ENCODE measurements at places on chromosomes 11 and 22.

DNA sequence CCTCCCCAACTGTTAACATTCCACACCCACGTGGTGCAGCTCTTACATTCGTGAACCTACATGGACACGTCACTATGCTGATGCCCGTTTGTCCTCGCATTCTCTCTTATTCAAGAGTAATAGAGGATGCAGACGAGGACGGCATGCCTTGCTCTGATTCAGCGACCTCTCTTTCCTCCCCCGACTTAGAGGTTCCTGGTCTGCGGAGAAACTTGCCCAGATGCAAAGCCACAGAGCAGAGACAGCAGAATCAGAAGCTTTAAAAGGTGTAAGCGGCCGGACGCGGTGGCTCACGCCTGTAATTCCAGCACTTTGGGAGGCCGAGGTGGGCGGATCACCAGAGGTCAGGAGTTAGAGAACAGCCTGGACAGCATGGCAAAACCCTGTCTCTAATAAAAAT is 288.0 kb downstream of the NTM start:
- no peak for DNase-seq

DNA sequence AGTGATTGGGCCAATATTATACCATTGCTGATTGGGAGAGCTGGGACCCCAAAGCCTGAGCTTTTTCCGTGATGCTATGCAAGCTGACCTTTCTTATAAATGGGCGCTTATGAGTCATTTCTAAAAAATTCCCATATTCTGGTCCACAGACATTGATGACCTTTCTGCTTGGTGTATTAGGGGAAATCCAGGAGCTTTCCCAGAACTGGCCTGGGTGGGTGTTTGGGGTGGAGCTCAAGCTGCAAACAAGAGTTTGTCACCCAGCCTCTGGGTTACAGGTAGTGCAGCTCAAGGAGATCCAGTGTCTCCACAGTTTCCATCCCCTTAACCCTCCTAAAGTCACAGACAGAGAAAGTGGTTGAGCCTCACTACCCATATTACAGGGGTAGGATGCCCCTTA is 67.7 kb downstream of the CCDC81 start:
- no peak for DNase-seq

DNA sequence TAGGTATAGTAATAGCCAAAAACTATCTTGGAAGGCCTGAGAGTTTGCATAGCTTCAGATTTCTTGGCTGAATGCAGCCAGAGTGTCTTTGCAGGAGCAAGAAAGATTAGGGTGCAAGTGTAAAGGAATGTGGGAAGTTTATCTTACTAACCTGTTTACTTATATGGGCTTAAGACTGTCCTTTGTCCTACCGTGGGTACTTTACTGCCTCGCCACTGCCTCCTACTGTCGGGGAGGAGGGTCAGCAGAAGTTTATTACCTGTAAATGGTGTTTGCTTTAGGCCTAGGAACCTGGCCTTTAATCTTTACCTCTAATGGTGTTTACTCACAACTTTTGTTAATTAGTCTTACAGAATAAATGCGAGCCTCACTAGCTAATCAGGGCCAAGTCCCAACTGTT is 633.8 kb downstream of the DLG2 start:
- no peak for DNase-seq

- peak; percentile 7 for DNase-seq
Measured at GRCh38 chr11:101439488-101439887, 144.3 kb downstream of the TRPC6 start.

GRCh38 chr11:90476442-90477007 is 253.7 kb upstream of the CHORDC1 start:
- DNase-seq, result peak; percentile 86

DNA sequence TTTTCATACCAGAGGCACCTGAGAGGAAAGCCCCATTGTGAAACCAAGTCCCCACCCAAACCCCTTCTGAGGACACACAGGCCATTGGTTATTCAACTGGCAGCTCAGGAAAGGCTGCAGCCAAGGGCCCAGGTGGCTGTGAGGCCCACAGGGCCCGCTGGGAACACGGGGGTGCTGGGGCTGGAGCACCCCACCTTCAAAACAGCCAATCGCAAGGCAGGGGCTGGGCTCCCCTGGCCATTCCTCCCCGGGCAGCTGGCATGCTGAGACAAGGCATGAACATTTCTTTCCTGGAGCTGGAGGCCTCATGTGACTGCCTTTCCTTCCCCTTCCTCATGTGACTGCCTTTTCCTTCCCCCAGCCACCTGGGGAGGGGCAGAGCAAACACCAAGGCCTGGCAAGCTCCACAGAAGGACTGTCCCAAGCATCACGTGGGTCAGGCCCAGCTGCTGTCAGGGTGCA is 76.9 kb downstream of the PIWIL3 start:
- DNase-seq, result no peak

DNA sequence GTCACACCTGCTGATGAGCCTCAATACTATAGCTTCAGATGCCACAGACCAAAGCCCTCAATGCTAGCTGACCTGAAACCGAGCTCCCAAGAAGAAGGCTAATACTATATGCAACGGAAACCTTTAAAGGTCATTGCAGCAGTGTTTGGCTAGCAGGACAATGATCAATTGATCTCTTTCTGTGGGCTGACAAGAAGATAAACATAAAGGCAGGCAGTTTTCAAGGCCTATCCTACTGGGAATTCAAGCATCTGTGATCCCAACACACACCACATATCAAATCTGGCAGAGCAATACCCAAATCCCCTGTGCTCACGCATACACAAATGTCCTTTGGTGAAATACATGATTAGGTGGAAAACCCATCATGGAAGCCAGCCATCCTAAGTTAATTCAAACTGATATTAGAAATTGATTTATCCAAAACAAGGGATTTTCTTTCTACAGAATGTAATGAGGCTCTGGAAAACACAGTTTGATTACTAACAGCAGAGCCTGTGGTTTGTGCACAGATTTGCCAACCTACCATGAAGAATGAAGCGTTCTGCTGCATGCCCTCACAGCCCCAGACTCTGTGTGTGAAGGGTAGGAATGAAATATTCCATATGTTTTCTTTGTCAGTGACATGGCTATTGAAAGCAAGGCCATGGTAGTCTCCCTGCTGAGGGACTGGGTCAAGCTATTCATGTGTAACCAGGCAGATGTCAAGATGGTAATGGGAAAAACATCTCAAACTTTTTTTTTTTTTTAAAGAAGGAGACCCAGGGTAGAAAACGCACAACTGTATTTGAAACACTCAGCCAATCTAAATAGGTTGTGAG is 12.2 kb downstream of the LGR4 start:
- DNase-seq, result no peak

- no peak for DNase-seq
Measured at GRCh38 chr11:66333220-66333877, 2.9 kb downstream of the RIN1 start.

GRCh38 chr11:81644239-81644840 is 1089.3 kb downstream of the FAM181B start:
- DNase-seq, result peak; percentile 82

DNA sequence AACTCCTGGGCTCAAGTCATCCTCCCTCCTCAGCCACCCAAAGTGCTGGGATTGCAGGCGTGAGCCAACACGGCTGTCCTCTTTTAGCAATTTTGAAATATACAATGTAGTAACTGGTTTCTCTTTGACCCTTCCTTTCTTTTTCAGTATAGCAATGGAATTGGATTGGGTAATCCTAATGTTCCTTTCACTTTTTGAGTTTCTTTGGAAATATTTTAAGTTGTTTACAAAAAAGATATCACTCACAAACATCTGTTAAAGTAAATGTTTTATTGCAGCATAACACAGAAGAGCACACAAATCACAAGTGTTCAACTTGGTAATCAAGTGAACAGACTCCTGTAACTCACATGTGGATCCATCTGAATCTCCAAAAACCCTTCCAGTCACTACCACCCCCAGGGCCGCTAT is 44.6 kb upstream of the EP300 start:
- no peak for DNase-seq

DNA sequence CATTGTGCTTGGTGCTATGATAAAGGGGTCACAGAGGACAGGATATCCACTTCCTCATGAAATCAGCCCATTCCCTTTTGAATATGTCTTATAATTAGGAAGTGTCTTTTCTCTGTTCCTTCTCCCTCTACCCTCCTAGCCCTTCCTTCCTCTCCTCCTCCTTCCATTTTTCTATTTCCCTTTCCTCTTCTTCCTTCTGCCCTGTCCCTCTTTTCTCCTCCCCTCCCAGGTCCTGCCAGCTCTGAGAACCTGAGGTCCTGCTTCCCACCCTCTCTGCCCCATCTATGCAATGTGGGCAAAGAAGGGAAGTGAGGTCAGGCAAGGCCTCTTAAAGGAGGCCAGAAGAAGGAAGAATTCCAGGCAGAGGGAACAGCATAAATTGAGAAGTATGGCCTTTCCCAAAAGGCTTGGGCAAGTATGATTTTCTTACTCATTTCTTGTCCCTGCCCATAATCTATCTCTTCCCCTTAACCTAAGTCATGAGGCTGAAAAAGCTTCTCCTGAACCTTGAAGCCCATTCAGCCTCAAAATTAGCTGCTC is 7.7 kb upstream of the UBASH3B start:
- DNase-seq, result no peak

DNA sequence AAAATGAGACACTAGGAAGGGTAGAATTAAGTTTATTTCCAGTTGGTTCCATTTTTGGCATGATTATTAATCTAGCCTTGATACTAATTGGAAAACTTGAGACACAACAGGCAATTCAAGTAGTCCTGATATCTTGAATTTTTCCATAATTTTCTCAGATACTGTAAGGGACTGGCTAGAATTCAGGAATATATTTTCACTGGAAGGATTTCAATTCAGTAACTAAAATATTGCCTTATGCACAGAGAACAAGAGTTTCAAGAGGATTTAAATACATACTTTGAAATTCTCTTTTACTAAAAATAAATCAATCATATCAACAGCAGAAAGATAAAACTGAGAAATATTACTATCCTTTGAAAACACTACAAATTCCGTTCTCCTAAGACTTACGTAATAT is 632.9 kb downstream of the LRRC4C start:
- DNase-seq, result no peak

DNA sequence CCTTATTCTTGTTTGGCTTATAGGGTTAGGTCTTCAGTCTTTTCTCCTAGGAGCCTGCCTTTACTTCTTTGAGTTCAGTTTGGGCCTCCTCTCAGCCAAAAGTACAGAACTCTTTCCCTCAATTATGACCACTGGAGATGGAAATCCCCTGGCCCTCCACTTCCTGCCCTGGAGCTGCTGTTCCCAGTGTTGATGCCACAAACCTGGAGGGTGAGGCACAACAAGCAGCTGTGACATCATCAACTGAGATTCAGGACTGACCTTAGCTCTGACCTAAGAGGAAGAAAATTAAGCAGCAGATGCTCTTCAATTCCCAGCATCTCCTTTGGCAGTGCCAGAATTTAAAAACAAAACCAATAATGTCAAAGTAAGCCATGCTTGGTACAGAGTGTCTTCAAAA is 3.0 kb downstream of the ABTB2 start:
- peak; percentile 48 for DNase-seq

GRCh38 chr11:73223998-73224730 is 6.1 kb downstream of the P2RY2 start:
- no peak for DNase-seq

DNA sequence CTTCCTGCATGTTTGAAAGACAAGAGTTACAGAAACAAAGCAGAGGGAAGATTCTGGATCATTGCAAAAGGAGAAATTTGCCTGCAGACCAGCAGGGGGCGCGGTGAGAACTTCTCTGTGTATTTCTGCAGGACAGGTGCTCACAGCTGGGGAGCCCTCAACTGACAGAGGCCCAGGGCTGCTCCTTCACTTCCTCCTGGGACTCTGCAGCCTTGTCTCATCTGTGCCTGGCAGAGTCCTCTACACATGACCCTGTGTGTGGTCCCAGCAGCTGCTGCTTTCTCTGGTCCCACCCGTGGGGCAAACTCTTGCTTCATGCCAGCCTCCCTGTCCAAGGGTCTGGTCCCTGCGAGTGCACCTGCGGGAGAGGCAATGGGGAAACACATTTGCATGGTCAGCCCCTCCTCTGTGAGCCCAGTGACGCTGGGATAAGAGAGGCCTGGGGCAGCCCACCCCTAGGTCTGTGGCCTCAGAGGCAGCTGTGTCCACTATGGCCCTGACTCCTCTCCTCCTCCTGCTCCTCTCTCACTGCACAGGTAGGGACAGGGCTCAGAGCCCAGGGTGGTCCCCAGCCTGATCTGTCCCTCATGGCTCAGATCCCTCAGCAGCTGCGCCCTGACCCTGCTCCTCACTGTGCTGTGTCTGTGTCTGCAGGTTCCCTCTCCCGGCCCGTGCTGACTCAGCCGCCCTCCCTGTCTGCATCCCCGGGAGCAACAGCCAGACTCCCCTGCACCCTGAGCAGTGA is 43.2 kb upstream of the VPREB1 start:
- peak; percentile 59 for DNase-seq

GRCh38 chr11:134252346-134253187 is 585 bp downstream of the THYN1 start:
- DNase-seq, result peak; percentile 7

GRCh38 chr11:69240332-69241074 is 53.5 kb upstream of the MYEOV start:
- no peak for DNase-seq

DNA sequence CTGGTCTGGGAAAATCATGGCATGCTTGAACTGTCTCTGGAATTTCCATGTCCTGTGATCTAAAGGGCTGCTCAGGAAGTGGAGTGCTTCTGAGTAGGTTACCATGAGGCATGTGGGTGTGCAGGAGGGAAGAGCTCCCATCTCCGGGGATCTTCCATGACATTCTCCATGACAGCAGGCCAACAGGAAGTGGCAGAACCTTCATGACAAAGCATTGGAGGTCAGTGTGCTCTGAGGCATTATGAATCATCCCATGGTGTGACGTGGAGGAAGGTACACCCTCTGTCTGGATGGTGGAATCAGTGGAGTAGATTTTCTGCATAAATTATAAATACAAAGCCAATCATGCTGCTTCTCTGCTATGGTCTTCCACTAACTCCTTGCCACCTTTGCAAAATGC is 139.6 kb upstream of the E2F8 start:
- peak; percentile 88 for DNase-seq

GRCh38 chr11:83181815-83182214 is 11.7 kb upstream of the ANKRD42 start:
- DNase-seq, result no peak

- peak; percentile 21 for DNase-seq
Measured at GRCh38 chr22:18000441-18001039, 23.8 kb downstream of the MICAL3 start.

DNA sequence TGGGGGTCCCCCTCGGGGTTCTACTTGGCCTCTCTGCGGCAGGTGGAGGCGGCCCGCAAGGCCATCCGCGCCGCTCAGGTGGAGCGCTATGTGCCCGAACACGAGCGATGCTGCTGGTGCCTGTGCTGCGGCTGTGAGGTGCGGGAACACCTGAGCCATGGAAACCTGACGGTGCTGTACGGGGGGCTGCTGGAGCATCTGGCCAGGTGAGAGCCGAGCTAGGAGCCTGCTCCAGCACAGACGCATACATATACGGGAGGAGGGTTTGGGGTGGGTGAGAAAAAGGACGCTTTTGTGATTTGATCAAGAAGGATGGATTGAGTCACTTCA is 415 bp downstream of the CENATAC start:
- DNase-seq, result no peak
